ENCODE measurements at places on chromosomes 4 and X. TPM values are rescaled to one million over a fixed set of nuclear protein-coding genes. Genes with fewer than 3 reads are reported as not detected.

Gene TSPAN6
- 69.7 TPM for total RNA-seq

- H3K4me3 ChIP-seq = no peak overlapping the region
- H3K27ac ChIP-seq = no peak overlapping the region
- no peak for DNase-seq
- peaks cover 2% of the 10 kb centered on the region for H3K36me3 ChIP-seq
- H3K4me1 ChIP-seq = no peaks in the 10 kb centered on the region
Measured at GRCh38 chrX:41265615-41266014, 68.3 kb upstream of the DDX3X start.

DNA sequence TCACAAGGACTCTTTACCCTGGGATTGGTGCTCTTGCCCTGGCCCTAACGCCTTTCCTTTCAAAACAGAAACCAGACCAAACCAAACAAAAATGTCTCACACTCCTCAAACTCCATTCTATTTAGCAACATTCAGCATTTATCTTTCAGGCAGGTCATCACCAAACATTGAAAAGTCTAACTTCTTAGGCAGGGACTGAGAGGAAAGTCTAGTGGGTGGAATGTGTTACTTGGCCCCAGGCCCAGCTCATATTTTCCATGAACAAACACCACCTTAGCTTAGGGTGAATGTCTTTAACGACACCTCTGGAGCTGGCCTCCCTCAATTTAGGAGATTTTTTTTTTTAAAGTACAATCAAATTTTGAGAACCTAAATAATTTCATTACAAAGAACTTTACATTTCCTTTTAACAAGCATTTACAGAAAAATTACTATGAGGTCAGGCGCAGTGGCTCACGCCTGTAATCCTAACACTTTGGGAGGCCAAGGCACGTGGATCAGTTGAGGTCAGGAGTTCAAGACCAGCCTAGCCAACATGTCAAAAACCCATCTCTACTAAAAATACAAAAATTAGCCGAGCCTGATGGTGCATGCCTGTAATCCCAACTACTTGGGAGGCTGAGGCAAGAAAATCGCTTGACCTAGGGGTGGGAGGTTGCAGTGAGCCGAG, 10.2 kb upstream of the N4BP2 start:
- H3K27me3 ChIP-seq = no peaks in the 10 kb centered on the region
- H3K36me3 ChIP-seq = no peaks in the 10 kb centered on the region
- no peak for DNase-seq

Gene TXLNG
- 25.3 TPM for total RNA-seq

DNA sequence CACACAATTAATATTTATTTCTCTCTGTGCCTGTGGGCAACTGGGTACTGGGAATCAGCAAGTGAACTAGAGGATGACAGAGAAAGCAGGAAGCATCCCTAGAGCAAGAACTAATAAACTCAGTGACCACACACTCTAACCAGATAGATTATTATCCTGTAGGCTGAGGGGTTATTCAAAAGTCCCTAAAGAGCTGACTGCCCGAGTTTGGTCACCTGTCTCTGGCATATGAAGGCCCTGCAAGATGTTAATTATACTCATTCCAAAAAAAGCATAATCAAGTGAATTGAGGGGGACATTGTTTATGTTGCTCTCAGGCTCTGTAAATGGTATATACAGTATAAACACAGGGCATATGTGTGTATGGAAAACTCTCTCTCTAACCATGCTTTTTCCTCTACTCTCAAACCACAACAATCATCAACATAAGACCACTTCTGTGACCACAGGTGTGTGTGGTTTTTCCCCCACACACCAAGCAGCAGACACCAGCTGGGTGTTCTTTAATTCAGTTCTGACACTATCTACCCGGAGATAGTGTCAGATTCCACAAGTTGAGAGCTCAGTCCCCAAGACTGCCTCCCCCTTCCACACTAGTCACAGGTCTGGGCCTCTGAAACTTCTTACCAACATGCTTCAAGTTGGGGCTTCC, 6.2 kb upstream of the HPSE start:
- no peak overlapping the region for H3K4me3 ChIP-seq
- peaks cover 1% of the 10 kb centered on the region for H3K4me1 ChIP-seq
- H3K27me3 ChIP-seq = peaks cover 31% of the 10 kb centered on the region
- H3K27ac ChIP-seq = no peak overlapping the region
- no peaks in the 10 kb centered on the region for H3K36me3 ChIP-seq

DNA sequence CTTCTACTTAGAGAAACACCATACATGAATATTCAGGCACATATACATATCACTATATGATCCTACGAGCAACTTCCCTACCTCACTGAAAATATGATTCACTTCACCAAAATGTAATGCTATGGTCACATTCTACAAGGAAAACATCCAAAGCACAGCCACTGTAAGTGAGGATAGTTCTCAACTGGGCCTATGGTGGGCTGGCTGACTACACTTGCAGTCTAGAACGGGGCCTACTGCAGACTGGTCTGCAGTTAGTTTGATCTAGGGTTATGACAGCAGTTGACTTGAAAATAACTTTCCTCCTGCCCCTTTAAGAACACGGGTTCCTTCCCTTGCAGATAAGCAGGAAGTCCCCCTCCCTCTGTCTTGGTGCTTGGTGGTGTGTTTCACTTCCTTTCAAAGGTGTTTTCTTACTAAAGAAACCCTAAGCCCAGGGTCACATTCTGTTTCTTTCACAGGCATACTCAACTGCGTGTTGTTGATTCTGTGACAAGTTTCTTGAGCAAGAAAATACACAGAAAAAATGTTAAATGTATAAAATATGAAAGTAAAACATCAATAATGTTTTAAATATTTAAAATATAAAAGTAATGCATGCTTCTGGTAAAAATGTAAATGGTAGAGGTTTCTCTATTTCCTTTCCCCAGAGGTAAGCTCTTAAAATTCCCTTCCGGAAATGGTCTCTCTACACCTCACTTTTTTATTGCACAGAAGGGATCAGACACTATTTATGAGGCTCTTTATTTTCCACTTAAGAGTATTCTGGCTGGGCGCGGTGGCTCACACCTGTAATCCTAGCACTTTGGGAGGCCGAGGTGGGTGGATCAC, 18.0 kb upstream of the TMSB4X start:
- H3K4me3 ChIP-seq = peak overlapping the region; percentile 40
- H3K27me3 ChIP-seq = no peaks in the 10 kb centered on the region
- peak overlapping the region; percentile 95 for H3K27ac ChIP-seq

DNA sequence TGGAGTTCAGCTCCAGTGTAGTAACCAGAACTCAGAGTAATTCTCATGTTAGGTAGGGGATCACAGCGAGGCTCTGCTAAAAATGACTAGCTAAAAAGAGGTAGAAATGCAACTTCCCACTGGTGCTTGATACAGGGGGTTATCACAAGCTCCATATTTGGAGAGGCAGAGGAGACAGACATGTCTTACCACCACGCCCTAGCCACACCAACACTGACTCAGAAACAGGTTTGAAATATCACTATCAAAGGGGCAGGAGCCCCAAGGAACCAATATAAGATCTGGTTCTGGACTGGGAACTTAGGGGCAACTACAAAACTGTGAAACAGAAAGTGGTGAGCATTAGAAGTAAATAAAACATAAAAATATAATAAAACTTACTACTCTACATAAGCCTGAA, 62.9 kb downstream of the IQCM start:
- H3K27ac ChIP-seq = no peak overlapping the region
- H3K4me3 ChIP-seq = no peak overlapping the region
- no peaks in the 10 kb centered on the region for H3K27me3 ChIP-seq

Gene GPR143
- 2.4 TPM for total RNA-seq

Measured in neural crest cell (in vitro differentiated cells).